ENCODE measurements at places on chromosomes 6 and 20.

DNA sequence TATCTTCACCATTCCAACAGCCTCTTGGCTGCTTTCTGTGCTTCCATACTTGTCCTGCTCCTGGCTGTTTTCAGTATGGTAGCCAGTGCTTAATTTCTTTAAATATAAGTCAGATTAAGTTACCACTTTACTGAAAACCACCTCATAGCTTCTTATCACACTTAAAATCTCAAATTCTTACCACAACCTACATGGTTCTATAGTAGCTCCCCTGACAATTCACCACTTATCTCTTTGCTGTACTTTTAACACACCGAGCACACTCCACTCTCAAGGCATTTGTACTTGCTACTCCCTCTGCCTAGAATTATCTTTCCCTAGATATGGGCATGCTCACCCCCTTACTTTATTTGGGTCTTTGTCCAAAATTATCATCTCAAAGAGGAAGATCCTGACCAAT lies 369.0 kb downstream of the TENT5A start:
- no peak for DNase-seq

GRCh38 chr6:82862543-82862942 lies 203.1 kb downstream of the UBE3D start:
- DNase-seq: no peak

DNA sequence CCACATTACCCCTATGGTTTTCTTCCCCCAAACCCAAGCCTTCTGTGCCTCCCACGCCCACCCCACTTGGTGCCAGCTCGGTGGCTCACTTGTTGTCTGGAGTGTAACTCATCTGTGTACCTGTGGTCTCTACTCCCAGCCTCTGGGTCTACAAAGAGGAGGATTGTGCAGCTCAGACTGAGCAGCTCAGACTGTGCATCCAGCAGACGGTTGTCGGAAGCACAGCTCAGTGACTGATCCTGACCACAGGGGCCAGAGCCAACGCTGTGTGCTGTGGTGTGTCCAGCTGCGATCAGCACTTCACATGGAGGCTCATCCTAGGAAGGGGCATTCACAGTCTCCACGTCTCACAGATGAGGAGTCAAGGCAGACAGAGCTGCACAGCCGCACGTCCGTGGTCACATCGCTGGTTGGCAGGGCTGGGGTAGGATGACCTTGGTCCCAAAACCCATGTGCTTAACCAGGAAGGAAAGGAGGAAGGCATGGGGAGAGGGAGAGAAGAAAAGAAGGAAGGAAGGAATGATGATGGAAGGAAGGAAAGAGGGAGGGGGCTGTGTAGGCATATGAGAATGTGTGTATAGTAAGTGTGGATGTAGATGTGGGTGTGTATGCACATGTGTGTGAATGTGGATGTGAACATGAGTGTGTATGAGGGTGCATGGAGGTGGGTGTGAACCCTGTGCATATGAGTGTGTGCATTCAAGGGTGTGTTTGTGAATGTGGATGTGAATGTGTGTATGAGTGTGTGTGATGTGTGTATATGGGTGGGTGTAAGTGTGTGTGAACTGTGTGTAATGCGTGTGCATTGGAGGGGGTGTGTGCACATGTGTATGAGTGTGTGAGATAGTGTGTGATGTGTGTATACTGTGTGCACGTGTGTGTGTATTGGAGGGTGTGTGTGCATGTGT lies 28.2 kb upstream of the STX16 start:
- DNase-seq: no peak

DNA sequence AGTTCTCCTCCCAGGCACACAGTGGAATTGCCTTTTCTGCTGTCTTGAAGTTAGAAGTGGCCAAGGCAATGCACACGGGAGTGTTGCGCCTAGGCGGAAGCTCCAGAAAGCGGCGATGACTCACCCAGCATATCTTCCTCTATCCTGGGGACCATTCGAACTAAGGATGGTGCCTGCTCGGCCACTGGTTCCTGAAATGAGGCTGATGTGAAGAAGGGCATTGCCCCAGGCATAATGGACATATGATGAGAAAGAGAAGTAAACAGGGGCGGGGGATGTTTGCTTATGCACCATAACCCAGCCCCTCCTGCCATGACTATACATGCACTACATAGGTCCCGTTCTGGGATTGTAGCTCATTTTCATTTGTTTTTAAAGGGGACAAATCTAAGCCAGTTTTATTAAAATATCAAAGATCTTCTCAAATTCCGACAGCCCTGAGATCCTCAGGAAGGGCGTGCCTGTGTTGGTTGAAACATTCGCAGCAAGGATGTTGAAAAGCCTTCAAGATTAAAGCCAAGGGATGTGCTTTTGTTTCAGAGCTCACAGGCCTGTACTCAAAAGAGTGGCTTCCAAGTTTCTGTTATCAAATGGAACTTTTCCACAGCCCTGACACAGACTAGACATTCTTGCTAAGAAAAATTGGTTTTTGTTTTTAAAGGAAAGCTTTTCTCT lies 218.5 kb downstream of the LY86 start:
- DNase-seq: no peak

DNA sequence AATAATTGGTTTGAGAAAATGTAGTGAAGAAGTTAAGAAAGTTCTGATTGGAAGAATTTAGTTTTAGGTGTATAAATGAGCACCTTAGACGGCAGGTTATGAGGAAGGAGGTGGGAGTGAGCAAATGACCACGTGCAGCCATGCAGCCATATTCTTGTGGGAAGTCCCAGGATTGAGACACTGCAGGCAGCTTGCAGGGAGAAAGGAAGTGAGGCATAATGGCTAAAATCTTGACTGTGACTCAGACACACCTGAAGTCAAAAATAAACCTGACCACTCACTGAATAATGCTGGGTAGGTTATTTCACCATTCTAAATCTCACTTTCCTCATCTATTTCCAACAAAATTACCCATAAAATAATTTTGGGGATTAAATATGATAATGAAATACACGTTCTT lies 16.6 kb downstream of the DSE start:
- no peak for DNase-seq

DNA sequence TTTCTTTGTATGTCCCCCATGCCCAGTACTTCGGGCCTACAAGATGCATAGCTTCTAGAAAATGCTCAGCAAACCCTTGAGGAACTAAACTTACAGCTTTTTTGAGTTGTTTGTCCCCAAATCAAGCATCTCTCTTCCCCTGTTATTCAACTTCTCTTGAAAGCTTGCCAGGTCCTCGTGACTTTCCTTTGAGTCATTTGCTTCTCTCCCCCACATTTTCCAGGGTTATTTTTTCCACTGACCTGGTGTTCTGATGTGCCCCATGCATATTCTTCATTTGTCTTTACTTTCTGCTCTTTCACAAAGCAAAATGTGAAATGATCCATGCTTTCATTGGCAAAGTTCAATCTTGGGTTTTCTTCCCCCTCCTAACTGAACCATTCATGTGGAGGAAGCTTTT lies 204.8 kb downstream of the TFAP2A start:
- DNase-seq: no peak

DNA sequence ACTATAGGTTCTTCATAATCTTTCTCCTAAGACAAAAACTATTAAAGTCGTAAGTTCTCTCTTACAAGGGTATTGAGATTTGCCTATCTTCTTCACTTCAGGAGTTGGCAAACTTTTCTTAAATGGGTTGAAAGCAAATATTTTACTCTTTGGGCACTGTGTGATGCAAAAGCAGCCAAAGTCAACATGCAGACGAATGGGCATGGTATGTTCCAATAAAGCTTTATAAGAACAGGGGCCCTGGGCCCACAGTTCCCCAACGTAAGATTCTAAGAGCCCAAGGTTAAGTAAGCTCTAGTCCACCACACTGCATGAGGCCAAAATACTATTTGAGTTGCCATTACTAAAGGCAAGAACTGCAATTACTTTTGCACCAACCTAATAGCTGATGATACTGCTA lies 11.5 kb downstream of the CD164 start:
- DNase-seq: no peak

DNA sequence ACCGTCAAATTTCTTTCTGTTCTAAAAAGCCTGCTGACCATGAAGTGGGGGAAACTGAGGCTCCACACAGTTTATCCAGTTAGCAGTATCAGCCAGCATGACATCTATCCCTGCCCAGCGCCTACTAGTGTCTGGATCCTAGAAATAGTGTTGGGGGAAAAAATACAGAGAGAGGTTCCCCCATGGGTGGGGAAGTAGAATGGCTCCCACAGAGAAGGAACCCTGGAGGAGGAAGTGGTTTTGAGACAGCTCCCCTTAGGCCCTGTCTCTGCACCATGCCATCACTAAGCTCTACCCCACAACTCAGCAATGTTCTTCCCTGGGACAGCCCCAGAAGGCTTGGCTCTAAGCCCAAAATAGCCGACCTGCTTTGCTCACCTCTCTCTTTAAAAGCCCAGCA lies 153.4 kb downstream of the MBOAT1 start:
- no peak for DNase-seq

DNA sequence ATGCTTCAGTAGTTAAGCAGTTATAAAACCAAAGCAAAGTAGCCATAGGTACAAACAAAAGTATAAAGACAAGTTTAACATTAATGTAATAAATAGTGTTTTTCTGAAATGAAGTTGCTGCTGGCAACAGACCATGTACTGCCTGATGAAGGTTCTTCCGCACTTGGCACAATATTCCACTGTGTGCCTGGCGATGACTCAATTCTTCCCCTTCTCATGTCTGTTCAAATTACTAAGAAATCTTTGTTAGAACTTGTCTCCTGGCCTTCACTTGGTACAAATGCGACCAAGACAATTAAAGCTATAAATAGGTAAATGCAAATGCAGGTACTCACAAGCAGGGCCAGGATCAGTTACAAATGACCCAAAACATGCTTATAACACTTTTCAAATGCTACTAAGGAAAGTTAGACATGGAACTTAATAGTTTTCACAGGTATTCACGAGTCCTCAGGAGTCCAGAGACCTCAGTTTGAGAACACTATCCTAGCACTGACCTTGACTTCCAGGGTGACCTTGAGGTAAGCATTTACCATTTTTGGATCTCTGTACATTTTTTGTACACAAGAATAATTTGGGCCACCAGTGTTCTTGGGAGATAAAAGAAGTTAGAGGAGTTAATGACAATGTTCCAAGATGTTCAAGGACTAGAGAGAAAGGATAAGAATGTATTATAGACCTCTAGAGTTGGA lies 8.1 kb upstream of the DDR1 start:
- no peak for DNase-seq

- DNase-seq: no peak
These were observed 57.5 kb downstream of the IRF4 start for GRCh38 chr6:449057-449430.

GRCh38 chr6:5599127-5599526 lies 337.8 kb downstream of the FARS2 start:
- DNase-seq: no peak

DNA sequence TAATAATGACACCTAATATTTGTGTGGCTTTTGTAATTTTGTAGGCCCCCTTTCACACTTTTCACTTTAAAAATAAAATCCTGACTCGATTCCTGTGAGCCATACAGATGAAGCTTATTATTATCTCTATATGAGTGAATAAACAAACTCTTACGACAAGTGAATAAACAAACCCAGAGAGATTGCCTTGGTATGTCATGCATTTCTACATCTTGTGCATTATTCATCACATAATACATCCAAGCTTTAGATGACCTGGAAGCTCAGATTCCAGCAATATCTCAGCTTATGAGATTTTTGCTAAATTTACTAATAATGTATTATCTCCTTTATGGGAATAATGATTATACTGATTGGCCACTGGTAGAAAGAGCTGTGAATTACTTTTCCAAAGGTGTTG lies 248.2 kb downstream of the TBX18 start:
- no peak for DNase-seq

DNA sequence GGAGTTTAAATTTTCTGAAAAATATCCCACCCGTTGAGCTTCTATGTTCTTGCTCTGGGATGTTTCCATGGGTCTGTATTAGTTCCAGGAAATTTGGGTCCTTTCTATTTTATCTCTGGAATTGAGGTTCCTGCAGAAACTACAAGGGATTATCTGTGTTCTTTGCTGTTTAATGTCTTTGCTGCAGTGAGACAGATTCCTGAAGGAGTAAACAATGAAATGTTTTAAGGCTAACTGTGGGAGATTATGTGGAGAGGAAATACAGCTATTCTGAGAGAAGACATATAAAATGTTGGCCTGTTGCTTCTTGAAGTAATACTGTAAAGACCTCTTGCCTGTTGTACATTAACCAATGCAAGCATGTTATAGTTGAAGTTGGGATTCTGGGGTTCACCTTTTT lies 43.5 kb downstream of the SAMD5 start:
- DNase-seq: no peak

- no peak for DNase-seq
These were observed 49.1 kb upstream of the TPD52L1 start for GRCh38 chr6:125104425-125104824.

DNA sequence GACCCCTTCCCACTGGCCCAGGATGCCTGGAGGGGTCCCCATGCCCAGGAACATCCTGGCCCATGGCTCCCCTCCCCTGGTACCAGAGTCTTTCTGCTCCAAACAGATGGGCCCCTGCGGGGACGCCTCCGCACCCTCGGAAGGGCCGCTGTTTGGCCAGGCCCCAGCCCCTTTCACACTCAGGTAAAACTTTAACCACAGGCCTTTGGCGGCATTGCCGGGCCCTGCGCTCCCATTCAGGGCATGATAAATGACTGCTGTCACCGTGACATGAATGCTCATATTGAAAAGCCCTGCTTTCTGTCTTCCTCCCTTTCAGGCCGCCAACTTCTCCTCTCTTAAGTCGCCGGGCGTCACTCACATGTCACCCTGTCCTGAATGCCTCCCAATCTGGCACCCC lies 141.5 kb upstream of the TOP1 start:
- no peak for DNase-seq

GRCh38 chr6:40922281-40922680 lies 116.7 kb downstream of the UNC5CL start:
- DNase-seq: no peak

All from NCI-H1092 treated with DMSO at 0.1 percent for 48 hours (cell line).